ENCODE measurements at places on chromosomes 7 and 10. TPM values are rescaled to one million over a fixed set of nuclear protein-coding genes. Genes with fewer than 3 reads are reported as not detected.

The NCF1 gene
- total RNA-seq = 1.1 TPM

The CEP55 gene
- not detected for total RNA-seq

The TSPAN15 gene
- 30.3 TPM for total RNA-seq

The FANK1 gene
- 2.5 TPM for total RNA-seq

The PHF14 gene
- 43.5 TPM for total RNA-seq

The TYW1B gene
- total RNA-seq = 5.9 TPM

The SYT15 gene
- 6.5 TPM for total RNA-seq

The OGDHL gene
- 5.9 TPM for total RNA-seq

The EN2 gene
- total RNA-seq = not detected

The WDFY4 gene
- total RNA-seq = 5.2 TPM

The SPDYE1 gene
- not detected for total RNA-seq

The GPR158 gene
- total RNA-seq = not detected

The CTTNBP2 gene
- total RNA-seq = 87.9 TPM

The AZGP1 gene
- total RNA-seq = not detected

The TRIM73 gene
- 2.4 TPM for total RNA-seq

The ACSL5 gene
- total RNA-seq = 7.4 TPM

The MRPL43 gene
- total RNA-seq = 62.3 TPM

The OTUD1 gene
- total RNA-seq = 19.9 TPM

The ENTPD1 gene
- 54.1 TPM for total RNA-seq

The VIM gene
- 1,898 TPM for total RNA-seq

The CNNM1 gene
- 1.7 TPM for total RNA-seq
